ENCODE measurements at places on chromosomes 3 and 15.

DNA sequence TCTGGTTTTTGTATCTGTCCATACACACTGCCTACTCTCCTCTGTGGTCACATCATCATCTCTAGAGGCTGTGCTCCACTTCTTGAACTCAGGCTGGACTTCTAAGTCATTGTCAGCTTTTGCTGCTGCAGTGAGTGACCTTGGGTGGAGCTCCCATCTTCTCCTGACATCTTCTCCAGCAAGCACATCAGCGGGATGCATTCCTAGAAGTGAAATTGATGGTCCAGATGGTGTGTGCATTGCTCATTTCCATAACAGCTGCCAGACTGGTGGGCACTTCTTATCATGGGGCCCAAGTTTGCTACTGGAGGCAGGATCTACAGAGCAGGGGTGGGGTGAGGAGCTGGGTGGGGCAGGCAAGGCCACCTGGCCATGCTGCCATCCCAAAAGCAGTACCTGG, 109.9 kb downstream of the DNAJB8 start:
- no peak for DNase-seq

- no peak for DNase-seq
These were observed 10.7 kb upstream of the HACD2 start for GRCh38 chr3:123595396-123596180.

DNA sequence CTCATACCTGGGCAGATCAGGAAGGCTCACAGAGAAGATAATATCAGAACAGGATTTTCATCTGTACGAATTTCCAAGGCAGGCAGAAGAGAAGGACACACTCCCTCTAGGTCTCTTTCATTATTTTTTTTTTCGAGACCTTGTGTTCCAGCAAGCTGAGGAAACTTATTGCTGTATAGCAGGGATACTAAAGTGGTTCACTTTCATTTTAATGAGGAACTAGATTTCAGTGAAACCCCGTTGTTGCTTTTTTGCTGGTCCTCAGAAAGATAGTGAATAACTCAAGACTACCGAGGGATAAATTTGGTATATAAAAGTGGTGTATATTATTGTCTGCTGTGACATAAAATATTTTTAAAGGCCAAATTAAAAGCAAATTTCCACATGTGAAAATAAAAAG, 24.6 kb downstream of the MEIS2 start:
- no peak for DNase-seq

DNA sequence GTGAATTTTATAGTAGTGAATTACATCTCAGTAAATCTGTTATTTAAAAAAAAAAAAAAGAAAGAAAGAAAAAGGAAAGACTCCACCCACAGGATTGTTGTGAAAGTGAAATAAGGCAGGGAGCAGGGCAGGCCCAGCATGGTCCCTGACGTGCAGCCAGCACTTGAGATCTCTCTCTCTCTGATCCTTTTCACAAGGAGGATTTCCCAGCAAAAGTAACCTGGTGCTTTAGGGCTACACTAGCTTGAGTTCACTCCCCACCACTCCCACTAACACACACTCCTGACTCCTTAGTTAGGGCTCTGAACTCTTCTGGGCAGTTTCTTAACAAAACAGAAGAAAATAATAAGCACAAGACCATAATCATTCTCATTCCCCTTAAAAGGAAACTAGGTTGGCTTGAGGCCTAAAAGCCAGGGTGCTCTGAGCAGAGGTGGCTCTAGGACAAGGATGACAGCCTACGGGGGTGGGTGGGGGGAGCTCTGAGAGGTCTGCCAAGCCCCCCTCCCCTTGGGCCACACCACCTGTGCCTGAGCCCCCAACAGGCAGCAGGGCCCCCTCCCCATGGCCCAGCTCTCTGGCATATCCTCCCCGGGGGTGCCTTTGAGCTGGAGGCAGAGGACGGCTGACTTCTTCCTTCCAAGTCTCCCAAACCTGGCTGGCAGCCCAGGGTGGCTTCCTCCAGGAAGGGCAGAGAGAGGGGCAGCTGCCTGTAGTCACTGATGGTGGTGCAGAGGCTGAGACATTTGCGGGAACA, 856 bp downstream of the TMEM40 start:
- no peak for DNase-seq

DNA sequence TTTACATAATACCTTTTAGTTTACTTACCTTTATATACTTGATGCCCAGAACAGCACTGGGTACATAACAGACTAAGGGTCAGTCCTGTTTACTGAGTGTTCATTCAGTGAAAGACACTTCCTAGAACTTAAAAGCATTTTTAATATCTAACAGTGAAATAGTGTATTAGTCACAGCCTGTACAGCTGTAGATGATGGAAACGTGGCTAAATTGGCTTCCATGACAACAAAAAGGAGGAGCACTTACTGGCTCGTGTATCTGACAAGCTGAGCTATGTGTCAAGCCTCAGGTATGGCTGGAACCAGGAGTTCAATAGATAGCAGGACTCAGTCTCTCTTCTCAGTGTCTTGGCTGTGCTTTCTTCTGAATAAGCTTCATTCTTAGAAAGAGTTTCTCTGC, 40.2 kb downstream of the CMTM8 start:
- DNase-seq, result no peak

GRCh38 chr3:99498550-99499234, 139.7 kb upstream of the COL8A1 start:
- DNase-seq, result no peak

- DNase-seq, result no peak
These were observed 31.1 kb downstream of the PTPN23 start for GRCh38 chr3:47411696-47412452.

Data from esophagus squamous epithelium (tissue), 5 donors.